Stimulated activated CD8-positive, alpha-beta memory T cell treated with anti-CD3 and anti-CD28 coated beads, Interleukin-4, amount 100 ng/mL, for 1 hour (primary cell): ENCODE measurements at places on chromosomes 7 and 10.

- no peak for DNase-seq
These were observed 51.0 kb upstream of the NKX6-2 start for GRCh38 chr10:132836832-132837540.

- DNase-seq: no peak
These were observed 95.0 kb downstream of the CELF2 start for GRCh38 chr10:11112718-11113117.

GRCh38 chr7:6730343-6730633 lies 23.5 kb upstream of the ZNF12 start:
- DNase-seq: no peak

- no peak for DNase-seq
These were observed 92.9 kb upstream of the ZNF804B start for GRCh38 chr7:88666626-88667025.

DNA sequence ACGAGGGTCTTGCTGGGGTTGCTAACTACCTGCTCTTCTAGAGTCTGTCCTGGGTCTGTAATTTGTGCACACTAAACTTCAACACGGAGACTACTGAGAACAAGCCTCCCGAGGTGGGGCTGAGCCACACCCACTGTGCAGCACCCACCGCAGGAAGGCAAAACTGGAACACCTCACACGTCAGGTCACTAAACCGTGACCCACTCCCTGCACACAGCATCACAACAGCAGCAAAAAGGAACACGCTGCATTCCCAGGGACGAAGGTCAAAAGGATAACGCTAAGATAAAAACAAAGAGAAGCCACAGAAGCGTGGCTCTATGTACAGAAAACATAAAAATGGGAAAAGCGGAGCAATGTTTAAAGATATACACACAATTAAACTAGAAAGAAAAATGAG lies 170.1 kb downstream of the MAD1L1 start:
- DNase-seq: no peak

- DNase-seq: no peak
These were observed 29.4 kb downstream of the OR9A2 start for GRCh38 chr7:142997456-142997989.

GRCh38 chr10:68208424-68209042 lies 23.4 kb downstream of the ATOH7 start:
- no peak for DNase-seq

DNA sequence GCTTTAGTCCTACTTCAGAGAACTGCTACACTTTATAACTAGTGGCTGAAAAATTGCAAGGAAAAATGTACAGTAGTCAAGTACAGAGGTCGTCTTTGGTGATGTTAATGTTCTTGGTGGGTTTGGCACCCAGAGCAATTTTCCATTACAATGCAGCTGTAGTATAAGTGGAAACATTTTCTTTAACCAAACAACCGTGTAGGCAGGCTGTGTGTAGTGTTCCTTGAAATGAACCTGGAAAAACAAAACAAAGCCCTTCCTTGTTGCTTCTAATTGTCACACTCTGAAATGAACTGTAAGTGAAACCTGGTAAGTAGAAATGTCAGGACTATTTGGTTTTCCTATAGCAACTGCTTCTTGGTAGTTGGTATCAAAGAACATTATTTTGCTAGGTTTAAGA lies 256.9 kb downstream of the MDFIC start:
- no peak for DNase-seq

- DNase-seq: no peak
These were observed 8.6 kb downstream of the ZCCHC24 start for GRCh38 chr10:79436850-79437103.

GRCh38 chr7:158904599-158904998 lies 48.2 kb downstream of the DYNC2I1 start:
- no peak for DNase-seq

- DNase-seq: no peak
These were observed 1249.6 kb downstream of the XPNPEP1 start for GRCh38 chr10:108673741-108674140.

GRCh38 chr10:46557319-46558121 lies 1.1 kb upstream of the GPRIN2 start:
- no peak for DNase-seq

GRCh38 chr10:6309816-6310215 lies 107.1 kb downstream of the PFKFB3 start:
- DNase-seq: no peak

- no peak for DNase-seq
These were observed 108.4 kb upstream of the PDLIM1 start for GRCh38 chr10:95399183-95399582.

DNA sequence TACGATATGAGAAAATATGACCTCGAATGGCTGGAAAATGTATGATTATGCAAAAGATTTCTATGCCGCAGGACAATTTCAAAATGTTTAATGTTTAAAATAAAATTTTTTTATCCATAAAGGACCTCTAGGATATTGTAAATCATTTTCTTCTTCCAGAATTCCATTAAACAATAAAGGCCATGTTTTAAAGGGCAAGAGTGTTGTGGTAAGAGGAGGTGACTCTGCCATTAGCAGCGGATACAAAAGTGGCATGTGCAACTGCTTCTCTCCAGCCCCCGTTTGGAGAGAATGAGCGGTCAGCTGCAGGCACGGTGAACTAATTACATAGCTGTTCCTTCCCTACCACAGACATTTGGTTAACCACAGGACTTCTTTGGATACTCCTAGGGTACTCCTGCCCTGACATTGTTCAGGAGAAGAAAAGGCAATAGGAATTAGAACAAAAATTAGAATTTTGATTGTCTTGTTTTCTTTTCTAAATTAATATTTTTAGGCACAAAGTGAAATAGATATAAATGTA lies 63.8 kb downstream of the HBP1 start:
- DNase-seq: no peak

DNA sequence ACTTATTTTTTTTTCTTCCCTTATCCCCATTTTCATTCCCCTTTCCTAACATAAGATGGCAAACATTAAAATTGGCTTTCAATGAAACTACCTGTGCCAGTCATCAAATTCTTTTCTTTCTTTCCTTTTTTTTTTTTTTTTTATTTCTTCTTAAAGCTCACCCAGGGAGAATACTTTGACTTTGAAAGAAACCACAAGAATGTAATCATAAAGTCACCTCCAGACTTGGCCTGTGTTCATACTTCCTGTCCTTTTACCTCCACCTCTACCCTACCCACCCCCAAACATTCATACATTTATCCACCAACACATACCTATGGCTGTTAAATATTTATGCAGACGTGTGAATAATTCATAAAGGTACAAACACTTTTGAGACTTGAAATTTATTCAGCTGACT lies 254.6 kb downstream of the SLC25A13 start:
- no peak for DNase-seq

- DNase-seq: no peak
These were observed 646.9 kb downstream of the SORCS3 start for GRCh38 chr10:105288026-105288425.

GRCh38 chr7:27640884-27641574 lies 21.7 kb downstream of the HIBADH start:
- no peak for DNase-seq

- no peak for DNase-seq
These were observed 6.2 kb upstream of the ACHE start for GRCh38 chr7:100901921-100902332.

DNA sequence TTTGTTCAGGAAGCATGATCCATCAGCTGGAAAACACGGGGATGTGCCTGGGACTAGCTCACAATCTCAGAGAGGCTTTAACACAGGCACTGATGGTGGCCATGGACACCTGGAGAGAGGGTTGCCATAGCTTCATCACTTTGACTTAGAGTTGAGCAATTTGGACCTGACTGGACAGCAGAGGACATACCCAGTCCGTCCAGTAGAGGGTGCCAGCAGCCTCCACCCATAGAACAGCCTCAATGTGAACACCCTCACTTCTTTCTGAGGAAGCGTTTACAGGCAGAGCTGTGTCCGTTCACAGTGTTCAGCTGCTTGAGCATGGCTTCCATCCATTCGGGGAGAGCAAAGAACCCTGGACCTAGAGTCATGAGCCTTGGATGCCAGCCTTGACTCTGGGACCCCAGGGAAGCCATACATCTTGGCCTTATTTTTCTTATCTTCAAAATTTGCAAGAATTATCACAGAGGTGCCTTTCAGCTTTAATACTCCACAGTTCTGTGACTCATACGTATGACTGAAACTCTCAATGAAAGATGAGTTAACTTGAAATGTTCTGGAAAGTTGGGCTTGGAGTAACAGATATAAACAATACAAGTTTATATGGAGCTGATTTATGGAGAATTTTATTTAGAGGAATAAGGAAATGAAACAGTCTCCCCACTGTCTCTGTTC lies 302.9 kb upstream of the PODXL start:
- DNase-seq: peak; percentile 5

- no peak for DNase-seq
These were observed 55.3 kb downstream of the COBL start for GRCh38 chr7:51261117-51261835.
